Activated CD8-positive, alpha-beta memory T cell treated with anti-CD3 and anti-CD28 coated beads for 48 hours (primary cell): ENCODE measurements at places on chromosomes 7 and 10.

- no peak for DNase-seq
Observed at GRCh38 chr7:44849259-44849884, 1.5 kb upstream of the H2AZ2 start.

DNA sequence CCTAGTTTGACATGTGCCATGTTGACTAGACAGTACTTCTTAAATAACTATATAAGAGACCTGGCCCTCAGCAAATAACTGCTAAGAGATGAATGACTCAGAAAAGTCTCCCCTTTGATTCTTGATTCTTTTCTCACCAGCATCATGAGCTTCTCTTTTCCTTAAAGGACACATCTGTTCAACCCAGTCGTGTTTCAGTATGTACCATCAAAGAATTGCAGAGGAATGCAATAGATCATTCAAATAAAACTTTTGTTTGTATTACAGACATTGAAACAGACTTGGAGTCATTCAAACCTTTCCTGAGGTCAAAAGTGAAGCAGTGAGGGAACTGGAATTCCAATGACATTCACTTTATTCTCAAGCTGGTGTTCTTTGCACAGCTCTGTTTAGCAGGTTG lies 598.3 kb upstream of the GHITM start:
- no peak for DNase-seq

DNA sequence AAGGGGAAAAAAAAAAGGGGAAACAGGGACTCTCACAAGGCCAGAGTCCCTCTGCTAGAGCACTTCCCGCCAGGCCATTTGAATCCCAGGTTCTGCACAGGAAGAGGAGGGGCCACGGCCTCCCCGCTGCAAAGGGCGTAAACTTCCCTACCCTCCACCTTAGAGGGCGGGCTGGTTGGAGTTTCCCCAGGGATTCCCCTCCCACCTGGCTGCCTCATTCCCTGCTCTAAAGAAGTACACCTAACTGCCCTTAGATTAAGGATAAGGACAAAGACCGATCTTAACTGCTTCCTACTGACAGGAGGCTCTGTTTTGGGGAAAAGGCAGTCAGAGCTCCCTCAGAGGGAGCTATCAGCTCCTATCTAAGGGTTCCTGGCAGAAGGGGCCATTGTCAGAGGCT lies 102.0 kb upstream of the ARMC3 start:
- no peak for DNase-seq

- no peak for DNase-seq
Observed at GRCh38 chr10:114726820-114727271, 68.8 kb upstream of the ABLIM1 start.
